CD4-positive, alpha-beta T cell treated with Interleukin-21 for 1 hour (primary cell): ENCODE measurements at places on chromosomes 16 and 17.

GRCh38 chr16:89618109-89618998 is 4.9 kb downstream of the DPEP1 start:
- no peak for DNase-seq

- DNase-seq, result no peak
These were observed 221.0 kb upstream of the WSB1 start for GRCh38 chr17:27072885-27073284.

GRCh38 chr16:11218604-11218962 is 37.4 kb downstream of the SOCS1 start:
- peak; percentile 32 for DNase-seq

DNA sequence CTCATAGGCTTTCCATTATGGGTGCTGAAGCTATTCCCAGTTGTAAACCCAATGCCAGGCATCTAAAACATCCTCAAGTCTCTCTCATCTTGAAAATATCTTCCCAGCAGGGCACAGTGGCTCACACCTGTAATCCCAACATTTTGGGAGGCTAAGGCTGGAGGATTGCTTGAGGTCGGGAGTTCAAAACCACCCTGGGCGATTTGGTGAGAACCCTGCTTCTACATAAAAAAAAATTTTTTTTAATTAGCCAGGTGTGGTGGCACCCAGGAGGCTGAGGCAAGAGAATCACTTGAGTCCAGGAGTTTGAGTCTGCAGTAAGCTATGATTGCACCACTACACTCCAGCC is 13.0 kb upstream of the EEF2K start:
- DNase-seq, result no peak

GRCh38 chr17:32264140-32264799 is 1.4 kb upstream of the RHBDL3 start:
- DNase-seq, result no peak
